ENCODE measurements at places on chromosomes 2 and 18.

- DNase-seq: no peak
Measured at GRCh38 chr2:234674781-234675201, 177.9 kb upstream of the ARL4C start.

- peak; percentile 48 for DNase-seq
Measured at GRCh38 chr2:121771976-121772742, 16.7 kb downstream of the TSN start.

- DNase-seq: no peak
Measured at GRCh38 chr18:55323051-55323994, 264.7 kb downstream of the TCF4 start.

DNA sequence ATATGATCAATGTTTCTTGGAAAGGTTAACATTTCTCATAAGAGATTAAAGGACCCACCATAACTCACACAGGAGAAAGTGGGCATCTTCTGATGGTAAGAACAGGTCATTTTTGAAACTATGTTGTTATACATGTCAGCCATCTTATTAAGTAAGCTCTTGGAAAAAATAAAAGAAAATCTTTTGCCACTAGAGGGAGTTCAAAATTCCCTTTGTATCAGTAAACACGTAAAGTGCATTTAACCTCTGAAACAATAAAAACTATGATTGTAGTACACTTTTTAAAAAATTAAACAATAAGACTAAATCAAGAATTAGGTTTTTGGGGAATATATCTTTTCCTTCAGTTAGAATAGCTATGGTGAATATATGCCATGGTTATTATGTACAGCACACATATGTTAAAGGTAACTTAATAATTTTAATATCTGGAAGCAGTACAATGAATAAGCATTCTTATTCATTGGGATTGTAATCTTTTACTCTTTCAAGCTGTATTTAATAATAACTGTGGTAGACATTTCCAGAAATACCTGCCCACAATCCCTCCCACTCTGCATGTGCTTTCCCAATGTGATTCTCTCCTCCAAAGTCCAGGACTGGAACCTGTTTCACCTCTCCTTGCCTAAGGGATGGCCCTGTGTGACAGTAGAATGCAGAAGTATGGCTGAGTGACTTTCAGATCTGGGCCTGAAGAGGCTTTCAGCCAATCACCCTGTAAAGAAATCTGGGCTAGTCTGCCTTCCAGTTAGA is 64.2 kb downstream of the RBMS1 start:
- no peak for DNase-seq

All from right kidney (tissue), 9 donors.